ENCODE measurements at places on chromosomes 4 and X.

- DNase-seq: no peak
Observed at GRCh38 chr4:25783126-25783525, 79.7 kb downstream of the SEL1L3 start.

- DNase-seq: no peak
Observed at GRCh38 chrX:136227074-136227473, 24.1 kb downstream of the MAP7D3 start.

- DNase-seq: no peak
Observed at GRCh38 chr4:187552781-187553180, 442.8 kb upstream of the ZFP42 start.

GRCh38 chr4:86910369-86910768, 18.1 kb upstream of the C4orf36 start:
- no peak for DNase-seq

DNA sequence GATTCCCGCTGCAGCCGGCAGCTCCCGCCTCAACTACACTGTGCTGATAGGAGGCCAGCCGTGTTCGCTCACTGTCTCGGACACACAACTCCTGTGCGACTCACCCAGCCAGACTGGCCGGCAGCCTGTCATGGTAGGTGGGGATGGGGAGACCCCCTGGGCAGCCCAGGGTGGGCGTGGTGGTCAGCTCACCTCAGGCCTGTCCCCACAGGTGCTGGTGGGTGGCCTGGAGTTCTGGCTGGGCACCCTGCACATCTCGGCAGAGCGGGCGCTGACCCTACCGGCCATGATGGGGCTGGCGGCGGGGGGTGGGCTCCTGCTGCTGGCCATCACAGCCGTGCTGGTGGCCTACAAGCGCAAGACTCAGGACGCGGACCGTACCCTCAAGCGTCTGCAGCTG, 9.5 kb downstream of the PLXNA3 start:
- DNase-seq: no peak

DNA sequence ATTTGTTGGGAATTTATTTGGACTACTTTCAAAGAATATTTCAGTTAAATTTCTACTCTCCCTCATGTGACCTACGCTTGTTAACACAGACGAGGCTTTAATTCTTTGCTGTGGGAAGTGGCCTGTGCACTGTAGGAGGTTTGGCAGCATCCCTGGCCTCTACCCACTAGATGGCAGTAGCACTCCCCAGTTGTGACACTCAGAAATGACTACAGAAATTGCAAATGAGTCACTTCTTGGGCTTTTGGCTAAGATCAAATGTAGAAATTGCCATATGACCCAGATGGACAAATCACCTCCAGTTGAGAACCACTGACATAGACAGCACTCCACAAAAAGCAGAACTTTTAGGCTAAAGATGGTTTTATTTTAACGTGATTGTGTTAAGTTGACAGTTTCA, 22.1 kb downstream of the PIR start:
- DNase-seq: no peak

Measured in upper lobe of left lung (tissue), 6 donors.